Caco-2 (cell line): ENCODE measurements at places on chromosomes 6 and 20.

GRCh38 chr20:36346256-36346655, 40.1 kb downstream of the DLGAP4 start:
- DNase-seq = no peak

DNA sequence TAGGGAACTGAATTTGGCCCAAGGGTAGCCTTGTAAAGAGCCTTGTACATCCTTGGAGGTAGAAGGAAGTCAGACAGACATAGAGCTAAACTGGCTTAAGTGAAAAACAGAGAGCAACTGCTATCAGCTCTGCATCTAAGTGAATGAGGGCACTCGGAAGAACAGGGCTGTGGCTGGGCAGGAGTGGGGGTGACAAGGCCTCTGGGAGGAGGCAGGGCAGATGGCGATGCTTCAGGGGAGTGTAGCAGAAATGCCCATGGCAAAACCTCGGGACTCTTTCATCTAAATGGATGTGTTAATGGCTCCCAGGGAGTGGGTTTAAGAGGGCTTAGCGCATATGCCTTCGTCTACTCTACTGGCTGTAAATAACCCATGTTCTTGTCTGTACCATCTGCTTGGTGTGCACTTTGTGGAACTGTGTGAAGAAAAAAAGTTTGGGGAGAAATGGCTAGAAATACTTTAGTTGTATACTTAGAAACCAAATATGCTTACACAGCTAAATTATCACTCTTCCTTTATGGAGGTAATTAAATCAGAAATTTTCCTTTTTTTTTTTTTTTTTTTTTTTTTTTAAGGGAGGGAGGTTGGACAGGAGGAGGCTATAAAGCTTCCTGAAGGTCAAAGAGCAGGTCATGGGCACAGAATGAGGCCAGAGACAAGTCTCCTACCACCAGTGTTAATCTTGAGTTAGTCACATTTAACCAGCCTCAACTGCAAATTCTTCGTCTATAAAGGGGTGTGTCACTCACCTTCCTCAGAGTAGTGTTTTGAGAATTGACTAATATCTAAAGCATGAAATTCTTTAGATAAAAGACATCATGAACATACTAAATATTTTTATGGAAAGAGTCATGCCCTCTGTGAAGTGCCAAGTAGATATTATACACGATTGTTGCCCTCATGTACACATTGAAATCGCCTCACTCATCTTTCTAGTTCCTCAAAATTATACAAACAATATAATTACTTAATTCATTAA, 60.9 kb downstream of the FYN start:
- DNase-seq = no peak

DNA sequence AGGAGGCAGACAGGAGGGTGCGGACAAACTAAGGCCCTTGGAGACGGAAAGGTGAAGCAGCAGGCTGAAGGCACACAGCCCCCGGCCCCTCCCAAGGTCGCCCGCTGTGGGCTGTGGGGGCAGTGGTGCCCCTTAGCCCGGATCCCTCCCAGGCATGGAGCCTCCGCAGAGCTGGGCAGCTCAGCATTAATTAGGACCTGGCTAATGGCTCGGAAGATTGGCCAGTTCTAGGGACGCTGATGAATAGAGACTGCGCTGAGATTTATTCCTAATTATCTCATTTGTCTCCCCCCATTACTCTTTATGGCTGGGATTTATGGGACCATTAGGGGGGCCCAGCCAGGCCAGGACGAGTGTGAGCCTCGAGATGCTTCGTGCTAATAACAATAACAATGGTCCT, 20.4 kb downstream of the MDFI start:
- no peak for DNase-seq

DNA sequence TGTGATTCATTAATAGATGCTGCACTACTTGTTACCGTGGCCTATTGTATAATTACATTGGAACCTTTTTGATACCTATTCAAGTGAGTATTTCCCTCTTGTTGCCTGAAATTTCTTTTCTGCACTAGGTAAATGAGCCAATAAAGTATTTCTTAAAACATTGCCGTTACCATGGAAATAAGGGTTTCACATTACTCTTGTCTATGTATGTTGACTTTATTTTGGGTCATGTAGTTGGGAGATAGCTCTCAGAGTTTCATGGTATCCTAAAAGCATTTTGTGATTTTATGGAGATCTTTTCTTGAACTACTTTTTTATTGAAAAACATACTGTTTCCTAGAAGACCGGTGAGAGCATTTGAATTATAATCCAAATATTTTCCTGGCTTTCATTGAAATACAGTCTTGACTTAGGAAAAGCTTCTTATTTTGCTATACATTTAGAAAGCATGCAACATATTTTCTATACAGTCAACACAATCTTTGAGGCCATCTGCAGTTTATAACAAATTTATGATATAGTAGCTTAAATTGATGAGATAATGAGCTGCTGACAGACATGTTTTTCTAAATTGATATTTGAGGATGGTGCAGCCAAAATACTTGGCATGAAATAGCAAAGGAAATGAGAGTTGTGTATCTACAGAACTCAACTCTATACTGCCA, 650.4 kb downstream of the RFPL4B start:
- DNase-seq = no peak

DNA sequence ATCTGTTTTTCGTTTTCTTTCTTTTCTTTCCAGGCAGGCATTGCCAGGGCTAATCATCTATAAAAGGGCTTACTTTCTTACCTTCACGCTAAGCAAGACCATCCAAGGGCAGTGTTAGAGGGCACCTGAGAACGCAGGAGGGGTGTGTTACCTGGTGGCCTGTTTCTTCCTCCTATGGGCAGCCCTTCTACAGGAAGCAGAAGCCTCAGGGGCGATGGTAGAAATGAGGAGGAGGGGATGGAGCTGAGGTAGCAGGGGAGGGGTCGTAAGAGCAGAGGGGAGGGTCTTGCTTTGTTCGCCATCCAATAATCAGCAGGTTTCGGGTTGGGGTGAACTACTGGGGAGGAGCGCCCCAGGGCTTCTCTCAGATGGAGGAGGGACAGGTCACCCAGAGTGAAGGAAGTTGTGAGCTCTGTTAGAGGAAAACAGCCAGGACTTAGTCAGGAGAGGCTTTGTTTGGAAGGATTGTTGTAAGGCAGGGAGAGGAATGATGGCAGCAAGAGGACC, 1.5 kb upstream of the CCR6 start:
- no peak for DNase-seq
